ENCODE measurements at places on chromosomes 11 and 22.

DNA sequence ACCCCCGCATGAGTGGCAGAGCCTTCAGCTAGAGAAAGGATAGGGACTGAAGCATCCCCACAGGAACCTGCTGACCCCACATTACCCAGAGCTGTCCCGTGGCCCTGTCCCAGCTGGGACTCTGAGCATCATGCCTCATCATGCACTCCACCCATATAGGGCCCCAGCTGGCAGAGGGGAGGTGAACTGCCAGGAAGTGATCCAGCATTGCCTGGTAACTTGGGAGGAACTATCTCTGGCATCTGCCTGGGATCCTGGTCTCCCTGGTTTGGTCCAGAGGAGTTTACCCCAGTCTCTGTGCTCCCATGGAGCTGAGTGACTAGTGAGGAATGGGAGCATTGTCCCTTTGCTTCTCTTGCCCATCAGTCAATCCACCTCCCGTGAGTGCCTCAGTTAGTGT, 228.8 kb downstream of the GRIK4 start:
- DNase-seq = no peak
- H3K27me3 ChIP-seq = peaks cover 4% of the 10 kb centered on the region
- H3K4me3 ChIP-seq = no peak overlapping the region
- H3K4me1 ChIP-seq = no peaks in the 10 kb centered on the region
- no peak overlapping the region for H3K27ac ChIP-seq

GRCh38 chr22:30201945-30202344, 44.6 kb downstream of the LIF start:
- H3K27me3 ChIP-seq = no peaks in the 10 kb centered on the region
- H3K36me3 ChIP-seq = no peaks in the 10 kb centered on the region
- peak overlapping the region; percentile 84 for H3K27ac ChIP-seq
- H3K4me1 ChIP-seq = peaks cover 36% of the 10 kb centered on the region
- H3K4me3 ChIP-seq = no peak overlapping the region
- DNase-seq = no peak

DNA sequence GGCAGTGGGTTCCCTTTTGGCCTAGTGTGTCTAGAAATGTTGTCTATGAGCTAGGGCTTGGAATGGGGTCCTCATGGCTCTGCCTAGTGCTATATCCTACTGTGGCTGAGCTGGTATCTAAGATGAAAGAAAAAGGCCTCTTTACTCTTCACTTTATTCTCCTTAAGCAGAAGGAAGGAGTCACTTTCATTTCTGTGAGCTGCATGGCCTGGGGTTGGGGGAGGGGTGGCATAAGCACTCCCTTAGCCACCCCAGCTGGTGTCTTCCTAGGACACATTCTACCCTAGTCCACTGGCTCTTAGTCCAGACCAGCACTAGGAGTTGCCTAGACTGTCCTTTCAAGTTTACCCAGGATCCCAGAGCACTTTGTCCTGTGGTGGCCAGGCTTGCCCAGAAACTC, 1148.9 kb upstream of the CNTN5 start:
- no peak overlapping the region for H3K4me3 ChIP-seq
- no peaks in the 10 kb centered on the region for H3K27me3 ChIP-seq

- H3K27me3 ChIP-seq = no peaks in the 10 kb centered on the region
- DNase-seq = no peak
Observed at GRCh38 chr22:35172442-35172841, 84.9 kb upstream of the HMGXB4 start.

GRCh38 chr11:131966667-131967066, 596.3 kb downstream of the NTM start:
- DNase-seq = no peak
- no peaks in the 10 kb centered on the region for H3K4me1 ChIP-seq
- no peak overlapping the region for H3K27ac ChIP-seq
- no peak overlapping the region for H3K4me3 ChIP-seq
- H3K27me3 ChIP-seq = no peaks in the 10 kb centered on the region
- H3K36me3 ChIP-seq = no peaks in the 10 kb centered on the region

DNA sequence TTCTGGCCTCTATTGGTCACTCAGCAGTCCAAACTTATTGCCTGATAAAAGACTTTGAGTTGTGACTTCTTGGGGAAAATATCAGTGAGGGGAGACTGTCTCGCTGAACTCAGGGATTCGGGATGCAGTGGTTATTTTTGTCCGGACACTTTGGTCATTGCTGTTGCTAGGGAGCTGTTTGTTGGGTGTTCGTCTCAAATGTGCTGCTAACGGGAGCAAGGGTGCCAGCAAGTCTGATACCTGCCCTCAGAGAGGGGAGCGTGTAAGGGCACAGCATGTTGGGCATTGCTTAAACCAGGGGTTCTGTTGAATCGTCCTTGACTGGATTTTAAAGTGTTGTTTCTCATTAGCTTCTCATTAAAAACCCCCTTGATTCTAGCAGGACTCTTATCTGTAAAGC, 49.2 kb upstream of the SLC25A18 start:
- H3K27me3 ChIP-seq = no peaks in the 10 kb centered on the region
- no peak for DNase-seq
- H3K27ac ChIP-seq = no peak overlapping the region
- H3K4me3 ChIP-seq = no peak overlapping the region
- no peaks in the 10 kb centered on the region for H3K4me1 ChIP-seq

DNA sequence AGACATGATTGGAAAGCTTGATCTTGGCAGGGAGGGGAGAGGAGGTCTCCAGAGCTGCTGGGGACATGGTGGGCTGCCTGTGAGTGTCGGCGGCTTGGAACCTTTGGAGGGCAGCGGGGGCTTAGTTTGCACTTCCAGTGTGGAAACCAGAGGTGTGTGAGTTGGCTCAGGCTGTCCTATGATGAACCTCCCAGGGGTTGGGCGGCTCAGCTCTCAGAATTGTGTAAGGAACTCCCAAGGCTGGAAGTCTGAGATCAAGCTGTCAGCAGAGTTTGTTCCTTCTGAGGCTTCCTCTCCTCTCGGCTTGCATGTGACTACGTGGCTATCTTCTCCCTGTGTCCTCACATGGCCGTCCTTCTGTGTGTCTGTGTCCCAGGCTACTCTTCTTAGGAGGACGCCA, 87.9 kb upstream of the B3GAT1 start:
- no peak overlapping the region for H3K4me3 ChIP-seq
- no peaks in the 10 kb centered on the region for H3K4me1 ChIP-seq
- no peak for DNase-seq
- H3K36me3 ChIP-seq = no peaks in the 10 kb centered on the region
- no peaks in the 10 kb centered on the region for H3K27me3 ChIP-seq

GRCh38 chr11:11308249-11308648, 44.8 kb downstream of the CSNK2A3 start:
- no peaks in the 10 kb centered on the region for H3K36me3 ChIP-seq
- no peak overlapping the region for H3K4me3 ChIP-seq
- H3K27me3 ChIP-seq = 0 out of 2 replicates have a peak, but pooled peaks cover 3% of the 10 kb centered on the region
- no peak overlapping the region for H3K27ac ChIP-seq
- no peaks in the 10 kb centered on the region for H3K4me1 ChIP-seq
- DNase-seq = no peak

DNA sequence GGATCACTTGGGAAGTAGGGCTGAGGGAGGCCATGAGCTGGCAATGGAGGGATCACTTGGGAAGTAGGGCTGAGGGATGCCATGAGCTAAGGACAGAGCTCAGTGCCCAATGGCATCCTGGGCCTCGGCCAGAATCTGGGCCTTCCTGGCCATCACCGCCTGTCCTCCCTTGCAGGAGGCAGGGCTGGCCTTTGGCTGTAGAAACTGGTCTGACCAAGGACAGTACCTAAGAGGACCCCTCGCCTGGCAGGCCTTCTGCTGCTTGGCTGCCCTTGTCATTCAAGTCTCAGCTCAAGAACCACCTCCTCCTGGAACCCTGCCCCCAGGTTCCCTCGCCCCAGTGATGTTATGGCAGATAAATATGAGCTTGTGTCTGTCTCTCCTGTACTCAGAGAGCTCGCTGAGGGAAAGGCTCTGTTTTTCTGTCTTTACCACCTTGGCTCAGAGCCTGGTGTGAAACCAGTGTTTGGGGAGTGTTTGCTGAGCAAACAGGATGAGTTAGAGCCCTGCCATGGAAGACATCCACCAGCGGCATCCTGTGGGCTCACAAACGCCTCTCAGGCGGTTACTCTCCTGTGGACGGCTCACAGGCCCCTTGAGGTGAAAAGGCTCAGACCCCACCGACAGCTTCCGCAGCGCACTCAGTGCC, 19.3 kb upstream of the RASL10A start:
- H3K27me3 ChIP-seq = no peaks in the 10 kb centered on the region
- H3K36me3 ChIP-seq = no peaks in the 10 kb centered on the region
- DNase-seq = no peak

DNA sequence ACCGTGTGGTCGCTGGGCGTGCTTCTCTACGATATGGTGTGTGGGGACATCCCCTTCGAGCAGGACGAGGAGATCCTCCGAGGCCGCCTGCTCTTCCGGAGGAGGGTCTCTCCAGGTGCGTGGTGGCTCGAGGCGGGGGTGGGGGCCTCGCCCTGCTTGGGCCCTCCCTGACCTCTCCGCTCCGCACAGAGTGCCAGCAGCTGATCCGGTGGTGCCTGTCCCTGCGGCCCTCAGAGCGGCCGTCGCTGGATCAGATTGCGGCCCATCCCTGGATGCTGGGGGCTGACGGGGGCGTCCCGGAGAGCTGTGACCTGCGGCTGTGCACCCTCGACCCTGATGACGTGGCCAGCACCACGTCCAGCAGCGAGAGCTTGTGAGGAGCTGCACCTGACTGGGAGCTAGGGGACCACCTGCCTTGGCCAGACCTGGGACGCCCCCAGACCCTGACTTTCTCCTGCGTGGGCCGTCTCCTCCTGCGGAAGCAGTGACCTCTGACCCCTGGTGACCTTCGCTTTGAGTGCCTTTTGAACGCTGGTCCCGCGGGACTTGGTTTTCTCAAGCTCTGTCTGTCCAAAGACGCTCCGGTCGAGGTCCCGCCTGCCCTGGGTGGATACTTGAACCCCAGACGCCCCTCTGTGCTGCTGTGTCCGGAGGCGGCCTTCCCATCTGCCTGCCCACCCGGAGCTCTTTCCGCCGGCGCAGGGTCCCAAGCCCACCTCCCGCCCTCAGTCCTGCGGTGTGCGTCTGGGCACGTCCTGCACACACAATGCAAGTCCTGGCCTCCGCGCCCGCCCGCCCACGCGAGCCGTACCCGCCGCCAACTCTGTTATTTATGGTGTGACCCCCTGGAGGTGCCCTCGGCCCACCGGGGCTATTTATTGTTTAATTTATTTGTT, 2.4 kb downstream of the PIM3 start:
- H3K27ac ChIP-seq = peak overlapping the region; percentile 74
- H3K4me1 ChIP-seq = peaks cover 58% of the 10 kb centered on the region
- no peaks in the 10 kb centered on the region for H3K36me3 ChIP-seq
- H3K27me3 ChIP-seq = no peaks in the 10 kb centered on the region

- H3K4me3 ChIP-seq = no peak overlapping the region
- H3K4me1 ChIP-seq = no peaks in the 10 kb centered on the region
- no peak overlapping the region for H3K27ac ChIP-seq
- no peak for DNase-seq
Observed at GRCh38 chr11:31922450-31922849, 111.3 kb upstream of the PAX6 start.

- peak overlapping the region; percentile 95 for H3K27ac ChIP-seq
- no peaks in the 10 kb centered on the region for H3K27me3 ChIP-seq
Observed at GRCh38 chr11:3796801-3797328, 489 bp downstream of the NUP98 start.

DNA sequence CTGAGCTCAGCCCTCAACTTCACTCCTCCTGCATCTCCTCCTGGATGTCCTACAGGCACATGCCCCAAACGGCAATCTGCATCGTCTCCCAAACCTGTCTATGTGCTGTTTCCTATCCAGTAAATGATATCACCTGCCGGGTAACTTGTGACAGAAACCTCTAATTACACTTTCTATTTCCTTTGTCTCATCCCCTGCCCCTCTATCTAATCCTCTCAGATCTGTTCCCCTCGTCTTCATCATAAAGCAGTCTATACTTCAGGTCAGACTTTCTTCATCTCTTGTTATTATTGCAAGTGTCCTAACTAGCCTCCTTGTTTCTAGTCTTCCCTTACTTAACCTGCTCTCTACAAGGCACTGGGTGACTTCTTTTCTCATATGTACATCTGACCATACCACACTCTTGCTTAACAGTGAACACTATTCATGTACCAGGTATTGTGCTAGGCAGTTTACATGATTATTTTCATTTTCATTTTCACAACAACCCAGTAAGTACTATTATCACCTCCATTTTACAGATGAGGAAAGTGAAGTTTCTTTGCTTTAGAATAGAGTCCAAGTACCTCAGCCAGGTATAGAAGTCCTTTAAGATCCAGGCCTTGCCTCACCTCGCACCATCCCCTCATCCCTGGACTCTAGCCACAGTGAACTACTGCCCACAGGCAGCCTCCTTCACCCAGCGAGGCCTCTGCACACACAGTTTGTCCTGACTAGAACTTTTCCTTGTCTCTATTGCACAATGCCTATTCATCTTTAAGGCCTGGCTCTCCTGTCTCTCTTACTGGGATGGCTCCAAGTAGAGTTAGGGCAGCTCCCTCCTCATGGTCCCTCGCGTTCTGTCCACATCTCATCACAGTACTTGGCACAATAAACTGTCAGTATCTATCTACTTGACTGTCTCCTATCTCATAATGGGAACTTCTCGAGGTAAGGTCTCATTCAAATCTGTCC, 22.1 kb upstream of the UCP3 start:
- no peaks in the 10 kb centered on the region for H3K36me3 ChIP-seq
- no peaks in the 10 kb centered on the region for H3K27me3 ChIP-seq
- H3K27ac ChIP-seq = no peak overlapping the region

- H3K36me3 ChIP-seq = peaks cover 3% of the 10 kb centered on the region
- no peak overlapping the region for H3K27ac ChIP-seq
- H3K4me3 ChIP-seq = no peak overlapping the region
- DNase-seq = no peak
- H3K27me3 ChIP-seq = no peaks in the 10 kb centered on the region
- peaks cover 14% of the 10 kb centered on the region for H3K4me1 ChIP-seq
Observed at GRCh38 chr11:102436561-102436960, 16.0 kb downstream of the TMEM123 start.

DNA sequence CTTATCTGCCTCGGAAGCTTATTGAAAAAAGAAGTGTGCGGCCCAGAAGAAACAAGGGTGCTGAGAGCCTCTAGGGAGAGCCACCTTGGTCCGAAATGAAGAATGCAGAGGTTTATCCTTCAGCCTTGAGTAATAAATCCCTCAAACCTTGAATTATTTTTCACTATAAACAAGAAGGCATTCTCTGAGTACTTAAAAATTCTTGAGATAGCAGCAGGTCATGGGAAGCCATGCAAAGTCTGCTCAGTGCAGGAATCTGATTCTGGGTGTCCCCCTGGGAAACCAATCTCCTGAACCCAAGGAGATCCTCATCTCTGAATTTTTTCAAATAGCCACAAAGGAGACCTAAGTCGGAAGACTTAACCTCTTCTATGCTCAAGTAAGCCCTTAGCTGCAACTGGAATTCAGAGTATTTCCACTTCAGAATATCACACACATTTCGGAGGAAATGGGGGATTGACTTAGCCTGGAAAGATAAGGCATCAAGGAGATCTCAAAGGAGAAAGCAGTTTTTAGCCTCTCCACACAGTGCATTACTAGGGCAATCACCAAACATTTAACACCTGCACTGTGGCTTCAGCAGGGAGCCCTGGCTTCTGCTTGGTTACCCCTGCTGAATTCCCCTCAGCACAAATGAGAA, 365.0 kb downstream of the ETS1 start:
- no peak overlapping the region for H3K27ac ChIP-seq
- no peaks in the 10 kb centered on the region for H3K36me3 ChIP-seq
- H3K4me3 ChIP-seq = no peak overlapping the region
- no peaks in the 10 kb centered on the region for H3K27me3 ChIP-seq

- DNase-seq = no peak
- H3K27ac ChIP-seq = no peak overlapping the region
- no peaks in the 10 kb centered on the region for H3K4me1 ChIP-seq
- no peaks in the 10 kb centered on the region for H3K36me3 ChIP-seq
- no peak overlapping the region for H3K4me3 ChIP-seq
Observed at GRCh38 chr11:20729597-20730105, 60.3 kb downstream of the NELL1 start.

All from Panc1 (cell line).